Naive B cell (primary cell): ENCODE measurements at places on chromosomes 2 and 18. TPM values are rescaled to one million over a fixed set of nuclear protein-coding genes. Genes with fewer than 3 reads are reported as not detected.

DNA sequence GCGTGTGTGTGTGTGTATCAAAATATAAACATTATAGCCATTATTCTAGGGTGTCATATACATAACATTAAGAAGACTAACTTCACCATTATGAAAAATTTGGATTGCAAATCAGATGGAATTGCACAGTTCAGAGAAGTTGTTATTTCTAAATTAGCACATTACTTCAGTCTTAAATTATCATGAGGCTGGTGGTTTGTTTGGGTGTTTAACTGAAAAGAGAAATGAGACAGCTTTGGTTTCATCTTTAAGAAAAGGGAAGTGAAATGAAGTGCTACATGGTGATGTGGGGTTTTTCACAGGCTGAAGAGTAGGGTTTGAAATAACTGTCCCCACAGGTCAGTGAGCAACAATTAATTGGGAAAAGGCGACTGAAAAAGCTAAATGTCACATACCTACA is 161.2 kb upstream of the XIRP2 start:
- peak; percentile 39 for DNase-seq

GRCh38 chr2:238415036-238415764 is 11.5 kb upstream of the ASB1 start:
- DNase-seq = no peak

DNA sequence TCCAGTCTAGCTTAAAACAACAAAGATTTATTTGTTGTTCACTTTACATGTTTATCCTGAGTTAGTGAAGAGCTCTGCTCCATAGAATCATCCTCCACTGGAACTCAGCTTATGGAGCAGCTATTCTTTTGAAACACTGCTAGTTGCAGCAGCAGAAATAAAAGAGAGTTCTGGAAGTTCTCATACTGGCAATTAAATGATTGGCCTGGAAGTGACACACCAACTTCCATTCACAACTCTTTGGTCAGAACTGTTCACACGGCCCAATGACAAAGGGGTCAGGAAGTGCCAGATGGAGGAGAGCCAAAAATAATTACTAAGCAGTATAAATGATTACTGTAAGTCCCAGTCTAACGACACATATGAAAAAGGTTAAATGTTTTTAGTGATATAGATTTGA is 39.1 kb downstream of the FBXO11 start:
- DNase-seq = no peak

DNA sequence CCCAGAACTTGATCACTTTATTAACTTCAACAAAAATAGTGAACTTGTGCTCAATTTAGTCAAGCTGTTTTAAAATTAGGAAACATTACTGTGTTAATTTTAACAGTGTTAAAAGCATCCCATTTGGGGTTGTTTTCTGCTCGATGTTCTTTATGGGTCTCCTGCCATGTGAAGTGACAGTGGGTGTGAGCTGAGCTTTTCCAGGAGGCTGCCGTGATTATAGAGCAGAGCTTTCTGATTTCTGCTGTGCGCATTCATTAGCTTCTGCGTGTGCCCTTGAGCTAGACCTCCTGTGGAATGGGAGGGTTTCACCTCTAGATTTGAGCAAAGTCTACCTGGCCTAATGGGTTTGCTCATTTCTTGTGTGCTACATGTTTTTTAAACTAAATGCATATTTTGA is 121.5 kb downstream of the WDSUB1 start:
- no peak for DNase-seq

DNA sequence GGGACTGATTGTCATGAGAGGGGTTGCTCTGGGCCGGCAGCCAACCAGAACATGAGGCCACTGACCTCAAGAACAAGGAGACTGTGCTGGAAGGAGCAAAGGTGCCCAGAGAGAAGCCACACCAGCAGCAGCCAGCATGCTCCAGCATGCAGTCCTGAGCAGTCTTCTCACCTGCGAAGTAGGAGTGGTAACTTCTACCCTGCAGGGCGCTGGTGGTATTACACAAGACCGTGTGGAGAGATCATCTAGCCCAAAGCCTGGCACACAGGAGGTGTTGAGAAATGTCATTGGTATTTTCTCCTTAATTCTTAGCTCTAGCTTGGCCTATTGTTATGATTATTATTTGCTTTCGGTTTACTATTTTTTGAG is 132.7 kb downstream of the TSN start:
- DNase-seq = no peak

- no peak for DNase-seq
Observed at GRCh38 chr2:11932048-11932512, 185.6 kb downstream of the LPIN1 start.

GRCh38 chr2:4134551-4135550 is 431.5 kb downstream of the DCDC2C start:
- no peak for DNase-seq

The ARMC9 gene
- 0.29 TPM for polyA plus RNA-seq
